Caudate nucleus (tissue), 63 donors: ENCODE measurements at places on chromosomes 3 and 15.

DNA sequence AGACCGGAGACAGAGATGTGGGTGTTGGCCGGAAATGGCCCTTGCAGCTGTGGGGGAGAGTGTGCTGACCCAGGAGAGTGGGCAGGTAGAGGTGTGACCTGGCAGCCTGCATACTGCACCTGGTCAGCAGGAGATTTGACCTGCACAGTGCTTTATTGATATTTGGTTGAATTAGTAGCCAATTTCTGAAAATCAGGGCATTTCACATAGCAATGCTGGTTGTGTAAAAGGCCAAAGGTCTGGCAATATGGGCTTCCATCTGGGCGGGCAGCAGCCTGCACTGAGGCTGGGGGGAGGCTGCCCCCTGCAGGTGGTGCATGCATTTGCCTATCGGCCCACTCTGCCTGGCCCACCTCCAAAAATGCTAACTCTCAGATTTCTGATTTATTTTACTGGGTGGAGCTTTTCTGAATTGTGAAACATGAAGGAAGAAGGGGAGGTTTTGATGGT is 9.4 kb upstream of the MGLL start:
- DNase-seq, result no peak

DNA sequence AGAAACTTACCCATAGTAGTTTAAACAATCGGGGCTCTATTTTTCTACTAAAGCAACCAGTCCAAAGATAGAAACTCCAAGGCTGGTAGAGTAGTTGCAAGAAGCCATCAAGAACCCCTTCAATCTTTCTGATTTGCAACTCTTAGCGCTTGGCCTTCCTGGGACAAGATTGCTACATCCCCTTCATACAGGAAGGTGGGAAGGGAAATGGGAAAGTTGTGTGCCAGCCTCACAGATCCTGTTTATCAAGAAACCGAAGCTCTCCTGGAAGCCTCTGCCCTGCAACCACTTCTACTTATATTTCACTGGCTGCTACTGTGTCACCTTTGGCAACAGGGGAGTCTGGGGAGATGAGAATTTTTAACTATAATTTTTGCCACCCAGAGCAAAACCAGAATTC is 46.2 kb downstream of the OSBPL10 start:
- DNase-seq, result no peak

DNA sequence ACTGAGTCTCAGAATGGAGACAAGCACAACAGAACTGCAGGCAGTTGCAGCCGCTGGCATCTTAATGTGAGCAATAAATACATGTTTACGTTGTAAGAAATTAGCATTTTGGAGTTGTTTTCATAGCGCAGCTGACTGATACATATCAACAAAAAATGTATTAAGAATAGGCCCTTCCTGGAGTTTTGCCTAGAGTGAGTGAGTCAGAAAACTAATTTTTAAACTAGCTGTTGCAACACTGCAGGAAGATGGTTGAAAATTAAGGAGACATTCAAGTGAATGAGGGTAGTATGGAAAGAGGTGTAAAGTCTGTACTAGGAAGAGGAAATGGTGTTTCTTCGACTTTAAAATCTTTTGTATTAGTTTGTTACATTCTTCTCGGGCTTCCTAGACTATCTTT is 39.6 kb upstream of the TIMP4 start:
- no peak for DNase-seq

GRCh38 chr3:196177567-196177966 is 33.6 kb downstream of the ZDHHC19 start:
- no peak for DNase-seq

DNA sequence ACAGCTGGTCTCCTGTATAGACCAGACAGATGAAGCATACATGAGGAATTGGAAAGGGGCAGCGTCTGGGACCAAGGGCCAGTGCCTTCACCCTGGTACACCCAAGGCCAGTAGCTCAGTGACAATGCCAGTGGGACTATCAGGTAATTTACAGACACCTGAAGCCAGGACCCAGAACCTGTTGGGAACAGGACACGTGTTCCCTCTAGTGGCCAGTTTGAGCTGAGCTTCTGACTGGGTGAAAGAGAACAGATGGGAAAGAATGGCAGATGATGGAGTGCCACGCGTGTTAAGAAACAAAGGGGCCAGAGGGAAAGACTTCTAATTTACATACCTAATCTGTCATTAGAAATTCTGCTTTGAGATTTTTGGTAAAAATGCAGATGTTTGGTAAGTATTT is 5.1 kb upstream of the SLC25A38 start:
- DNase-seq, result no peak

DNA sequence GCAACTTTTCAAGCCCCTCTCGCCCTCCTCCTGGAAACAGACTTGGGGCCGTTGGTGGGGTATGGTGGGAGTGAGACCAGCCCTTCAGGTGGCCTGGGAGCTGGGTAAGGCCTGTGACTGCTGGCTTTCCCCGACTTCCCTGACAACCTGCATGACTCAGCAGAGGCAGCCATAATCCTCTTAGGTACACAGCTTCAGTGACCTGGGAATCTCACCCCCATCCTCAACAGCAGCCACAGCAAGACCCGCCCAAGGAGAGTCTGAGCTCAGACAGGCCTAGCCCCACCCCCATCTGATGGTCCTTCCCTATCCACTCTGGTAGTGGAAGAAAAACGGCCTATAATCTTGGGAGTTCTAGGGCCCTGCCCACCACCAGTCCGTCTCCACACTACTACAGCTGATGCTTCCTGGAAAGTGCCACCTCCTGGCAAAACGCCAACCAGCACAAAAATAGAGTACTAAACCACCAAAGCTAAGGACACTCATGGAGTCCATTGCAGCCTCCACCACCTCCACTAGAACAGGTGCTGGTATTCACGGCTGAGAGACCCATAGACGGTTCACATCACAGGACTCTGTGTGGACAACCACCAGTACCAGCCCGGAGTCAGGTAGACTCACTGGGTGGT is 13.1 kb upstream of the SLC27A2 start:
- no peak for DNase-seq

- no peak for DNase-seq
Observed at GRCh38 chr3:181912384-181912783, 200.7 kb downstream of the SOX2 start.

- DNase-seq, result no peak
Observed at GRCh38 chr15:79957741-79958140, 13.3 kb downstream of the BCL2A1 start.

- no peak for DNase-seq
Observed at GRCh38 chr3:30129765-30130164, 476.6 kb upstream of the TGFBR2 start.
